T-helper 17 cell (primary cell): ENCODE measurements at places on chromosomes 5 and 9. TPM values are rescaled to one million over a fixed set of nuclear protein-coding genes. Genes with fewer than 3 reads are reported as not detected.

- peaks cover 11% of the 10 kb centered on the region for H3K36me3 ChIP-seq
- H3K4me1 ChIP-seq = peaks cover 81% of the 10 kb centered on the region
- H3K27ac ChIP-seq = peak overlapping the region; percentile 97
- H3K4me3 ChIP-seq = peak overlapping the region; percentile 98
- DNase-seq = no peak
Measured at GRCh38 chr9:89495824-89496560, 1.9 kb downstream of the SEMA4D start.

DNA sequence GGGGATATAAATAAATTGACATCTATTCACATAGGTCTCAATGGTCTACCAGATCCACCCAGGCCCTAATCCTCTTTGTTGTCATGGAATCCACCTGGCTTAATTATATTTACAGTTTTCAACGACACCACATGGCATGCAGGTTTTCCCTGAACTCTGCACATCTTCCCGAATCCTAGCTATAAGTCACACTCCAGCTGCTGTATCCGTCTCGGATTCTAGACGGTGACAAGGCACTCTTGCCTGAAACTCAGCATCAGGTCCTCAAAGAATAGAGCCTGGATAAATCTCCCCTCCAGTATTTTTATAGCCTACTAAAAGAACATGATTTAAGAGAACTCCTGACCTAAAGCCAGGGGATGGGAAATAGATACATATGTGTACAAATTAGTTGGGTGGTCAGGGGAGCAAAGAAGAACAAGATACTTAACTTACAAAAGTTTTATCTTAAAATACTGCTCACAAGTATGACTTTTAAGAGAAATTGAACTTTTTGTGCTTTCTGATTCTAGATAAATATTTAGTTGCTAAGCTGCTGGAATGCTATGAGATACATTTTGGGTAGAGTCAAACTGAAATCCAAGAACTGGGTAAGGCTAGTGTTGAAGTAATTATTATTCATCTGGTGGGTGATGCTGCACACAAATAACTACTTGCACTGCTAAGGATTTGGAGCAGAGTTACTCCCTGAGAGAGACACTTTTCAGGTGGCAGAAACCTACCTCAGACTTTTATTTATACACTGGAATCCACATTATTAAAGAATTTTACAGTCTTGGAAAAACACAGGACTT, 187.3 kb downstream of the EFNA5 start:
- H3K27ac ChIP-seq = no peak overlapping the region
- no peak for DNase-seq
- H3K36me3 ChIP-seq = no peaks in the 10 kb centered on the region
- no peak overlapping the region for H3K4me3 ChIP-seq
- H3K27me3 ChIP-seq = peaks cover 6% of the 10 kb centered on the region

- peaks cover 40% of the 10 kb centered on the region for H3K27me3 ChIP-seq
- no peak for DNase-seq
- H3K4me3 ChIP-seq = no peak overlapping the region
- no peak overlapping the region for H3K27ac ChIP-seq
- H3K4me1 ChIP-seq = no peaks in the 10 kb centered on the region
Measured at GRCh38 chr9:130544364-130544763, 35.0 kb upstream of the FUBP3 start.

GRCh38 chr9:109806506-109807115, 26.6 kb downstream of the PALM2AKAP2 start:
- H3K27me3 ChIP-seq = peaks cover 8% of the 10 kb centered on the region
- DNase-seq = no peak
- H3K4me1 ChIP-seq = no peaks in the 10 kb centered on the region
- no peak overlapping the region for H3K4me3 ChIP-seq

PCDHGA1 gene
- total RNA-seq = not detected

NDUFAF2 gene
- total RNA-seq = 10.5 TPM

DNA sequence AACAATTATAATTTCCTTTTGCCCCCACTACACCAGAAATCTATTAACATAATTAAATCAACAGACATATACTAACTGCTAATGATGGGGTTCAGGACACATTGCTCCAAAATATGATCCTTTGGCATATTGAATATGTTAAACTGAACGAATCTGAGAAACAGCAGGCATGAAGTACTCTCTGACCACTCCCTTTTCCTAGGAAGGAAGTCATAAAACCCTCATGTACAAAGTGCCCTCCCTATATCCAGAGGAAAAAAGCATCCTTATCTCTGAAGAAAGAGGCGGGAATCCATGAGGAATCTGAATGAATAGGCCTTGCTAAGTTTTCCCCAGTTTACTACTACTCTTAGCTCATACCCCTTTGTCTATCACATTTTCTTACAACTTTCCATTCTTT, 67.9 kb downstream of the ADAMTS6 start:
- H3K4me1 ChIP-seq = no peaks in the 10 kb centered on the region
- DNase-seq = no peak
- H3K27me3 ChIP-seq = no peaks in the 10 kb centered on the region
- H3K36me3 ChIP-seq = no peaks in the 10 kb centered on the region

DNA sequence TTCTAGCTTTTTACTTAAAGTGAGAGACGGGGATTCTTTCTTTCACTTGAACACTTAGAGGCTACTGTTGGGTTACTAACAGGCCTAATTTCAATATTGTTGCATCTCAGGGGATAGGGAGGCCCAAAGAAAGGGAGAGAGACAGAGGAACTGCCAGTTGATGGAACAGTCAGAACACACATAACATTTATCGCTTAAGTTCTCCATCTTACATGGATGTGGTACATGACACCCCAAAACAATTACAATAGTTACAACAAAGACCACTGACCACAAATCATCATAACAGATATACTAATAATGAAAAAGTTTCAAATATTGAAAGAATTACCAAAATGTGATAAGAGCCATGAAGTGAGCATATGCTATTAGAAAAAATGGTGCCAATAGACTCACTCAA, 4.3 kb upstream of the RIC1 start:
- peaks cover 2% of the 10 kb centered on the region for H3K36me3 ChIP-seq
- H3K4me1 ChIP-seq = peaks cover 26% of the 10 kb centered on the region
- no peaks in the 10 kb centered on the region for H3K27me3 ChIP-seq
- H3K4me3 ChIP-seq = no peak overlapping the region
- DNase-seq = no peak

DNA sequence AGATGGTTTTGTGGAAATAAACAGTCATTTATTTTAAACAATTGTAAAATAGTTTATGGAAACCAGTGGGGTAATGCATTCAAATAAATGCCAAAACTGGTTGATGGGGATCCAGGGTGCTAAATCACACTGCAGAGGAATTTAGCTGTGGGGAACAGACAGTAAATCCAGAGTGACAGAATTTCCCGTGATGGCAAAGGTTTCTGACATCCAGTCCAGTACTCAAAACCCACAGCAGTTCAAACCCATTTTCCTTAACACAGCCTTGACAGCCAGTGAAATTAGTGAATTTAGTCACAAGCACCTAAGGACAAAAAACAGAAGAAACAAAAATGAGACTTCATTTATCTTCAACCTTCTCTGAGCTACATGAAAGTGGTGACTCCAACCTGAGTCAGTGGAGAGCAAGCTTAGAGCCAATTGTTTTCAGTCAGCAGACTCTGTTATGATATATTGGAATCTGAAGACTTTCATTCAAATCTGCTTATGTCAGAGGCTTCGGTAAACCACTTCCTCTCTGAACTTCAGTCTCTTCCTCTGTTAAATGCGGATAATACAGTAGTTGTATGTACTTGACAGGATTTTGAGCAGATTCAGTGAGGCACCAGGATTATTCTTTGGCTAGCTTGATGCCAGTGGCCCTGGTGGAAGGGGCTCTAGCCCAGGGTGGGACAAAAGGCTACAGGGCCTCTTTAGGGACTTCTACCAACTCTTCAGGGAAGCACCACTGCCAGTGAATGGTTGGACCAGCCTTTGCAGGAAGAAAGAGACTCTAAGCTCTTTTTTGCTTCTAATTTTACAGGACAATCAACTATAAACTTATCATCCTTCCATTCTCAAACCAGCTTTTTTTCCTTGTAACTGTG, 185.3 kb downstream of the MAPKAP1 start:
- peaks cover 34% of the 10 kb centered on the region for H3K4me1 ChIP-seq
- H3K27ac ChIP-seq = peak overlapping the region; percentile 75
- H3K27me3 ChIP-seq = no peaks in the 10 kb centered on the region
- DNase-seq = no peak
- peak overlapping the region; percentile 55 for H3K4me3 ChIP-seq

DNA sequence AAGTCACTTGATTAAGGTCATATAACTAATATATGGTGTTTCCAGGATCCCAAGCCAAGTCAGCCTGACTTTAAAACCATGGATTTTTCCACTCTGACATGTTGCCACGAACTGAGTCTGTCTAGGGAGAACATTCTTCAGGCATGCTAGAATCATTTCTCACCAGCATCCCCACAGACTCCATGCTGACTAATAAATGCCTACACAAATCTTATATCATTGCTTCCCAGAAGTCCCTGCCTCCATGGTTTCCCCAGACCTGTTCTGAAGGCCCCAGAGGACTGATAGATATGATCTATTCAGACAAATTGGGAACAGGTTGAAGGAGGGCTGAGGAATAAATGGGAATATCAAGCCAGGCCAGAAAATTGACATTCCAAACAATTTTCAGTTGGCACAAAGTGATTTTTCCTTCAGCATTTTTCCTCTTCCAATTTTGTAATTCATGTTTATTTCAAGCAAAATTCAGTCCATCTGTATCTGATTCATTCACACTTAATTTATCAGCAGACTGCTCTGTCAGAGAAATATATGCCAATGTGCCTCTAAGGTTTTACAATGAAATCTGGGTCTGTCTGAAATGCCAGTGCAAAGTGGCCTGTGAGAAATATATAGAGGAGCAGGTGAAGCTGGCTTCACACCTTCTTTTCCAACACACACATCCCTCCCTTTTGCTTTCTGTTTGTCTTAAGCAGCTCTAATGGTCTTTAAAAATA, 413.6 kb upstream of the TNC start:
- no peak overlapping the region for H3K27ac ChIP-seq
- H3K4me1 ChIP-seq = no peaks in the 10 kb centered on the region
- H3K27me3 ChIP-seq = peaks cover 32% of the 10 kb centered on the region
- H3K4me3 ChIP-seq = no peak overlapping the region
- DNase-seq = no peak
- H3K36me3 ChIP-seq = no peaks in the 10 kb centered on the region

DNA sequence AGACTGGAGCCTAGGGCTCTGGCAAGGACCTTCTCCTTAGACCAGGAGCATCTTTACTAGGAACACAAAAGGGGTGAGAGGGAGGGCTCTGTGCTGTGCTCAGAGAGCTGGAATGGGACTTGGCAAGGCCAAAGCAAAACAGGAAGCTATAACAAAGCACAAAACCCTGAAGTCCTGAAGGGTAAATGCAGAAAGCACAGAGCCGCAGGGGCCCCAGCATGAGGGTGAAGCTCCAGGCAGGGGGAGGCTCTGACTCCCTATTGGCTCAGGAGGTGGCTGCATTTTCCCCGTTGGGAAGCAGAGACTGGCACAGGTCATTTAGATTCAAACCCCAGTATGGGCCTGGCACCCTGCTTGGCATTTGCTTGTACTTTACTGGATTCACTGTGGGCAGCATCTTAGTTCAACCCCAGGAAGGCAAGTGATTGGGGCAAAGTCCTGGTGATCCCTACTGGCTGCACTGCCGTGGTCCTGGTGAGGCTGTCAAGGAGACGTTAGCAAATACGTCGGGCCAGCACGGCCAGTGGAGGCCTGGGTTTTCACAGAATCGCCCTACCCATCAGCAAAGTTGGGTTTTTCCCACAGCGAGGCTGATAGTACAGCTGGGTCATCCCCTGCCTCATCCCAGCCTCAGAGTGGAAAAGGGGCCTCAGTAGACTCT, 46.3 kb downstream of the GGTA1 start:
- no peak overlapping the region for H3K4me3 ChIP-seq
- peaks cover 54% of the 10 kb centered on the region for H3K27me3 ChIP-seq
- H3K4me1 ChIP-seq = peaks cover 4% of the 10 kb centered on the region
- no peak overlapping the region for H3K27ac ChIP-seq
- H3K36me3 ChIP-seq = peaks cover 2% of the 10 kb centered on the region

DNA sequence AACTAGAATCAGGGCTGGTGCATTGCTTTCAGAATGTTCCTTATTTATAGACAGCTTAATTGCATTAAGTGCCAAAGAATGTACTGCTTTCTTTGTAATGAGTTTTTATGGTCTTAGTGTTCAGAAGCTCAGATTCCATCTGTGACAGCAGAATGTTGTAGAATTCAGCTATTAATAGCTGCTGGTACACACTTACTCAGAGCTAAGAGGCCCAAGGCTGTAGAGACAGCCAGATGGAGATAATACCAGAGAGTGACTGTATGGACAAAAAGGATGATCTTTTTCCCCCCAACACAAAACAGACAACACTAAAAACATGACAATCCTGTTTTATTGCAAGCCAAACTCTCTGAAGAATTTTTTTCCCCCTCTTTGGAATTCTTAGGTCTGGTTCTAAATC, 50.2 kb downstream of the PPP2R2B start:
- no peak overlapping the region for H3K4me3 ChIP-seq
- H3K4me1 ChIP-seq = peaks cover 7% of the 10 kb centered on the region
- no peaks in the 10 kb centered on the region for H3K36me3 ChIP-seq
- DNase-seq = no peak
- no peak overlapping the region for H3K27ac ChIP-seq

- H3K27ac ChIP-seq = no peak overlapping the region
- no peak overlapping the region for H3K4me3 ChIP-seq
- H3K27me3 ChIP-seq = peaks cover 26% of the 10 kb centered on the region
- no peak for DNase-seq
- H3K36me3 ChIP-seq = no peaks in the 10 kb centered on the region
Measured at GRCh38 chr9:107090218-107090617, 192.9 kb upstream of the RAD23B start.

GPX8 gene
- total RNA-seq = not detected
